ENCODE measurements at places on chromosomes 2 and 18. TPM values are rescaled to one million over a fixed set of nuclear protein-coding genes. Genes with fewer than 3 reads are reported as not detected.

Gene DUSP19
- 7.0 TPM for total RNA-seq

Gene ACOXL
- total RNA-seq: not detected

Gene RGPD3
- 0.33 TPM for total RNA-seq

Gene USP37
- total RNA-seq: 8.6 TPM

Gene RAX
- not detected for total RNA-seq

Gene HOXD3
- total RNA-seq: 1.7 TPM

Gene TUBA4B
- not detected for total RNA-seq

Gene ARHGEF4
- total RNA-seq: 51.5 TPM

Gene TRIM54
- total RNA-seq: not detected

Gene SH3YL1
- total RNA-seq: 18.3 TPM

Measured in esophagus muscularis mucosa (tissue), 4 donors.